ENCODE measurements at places on chromosomes 12 and 14.

DNA sequence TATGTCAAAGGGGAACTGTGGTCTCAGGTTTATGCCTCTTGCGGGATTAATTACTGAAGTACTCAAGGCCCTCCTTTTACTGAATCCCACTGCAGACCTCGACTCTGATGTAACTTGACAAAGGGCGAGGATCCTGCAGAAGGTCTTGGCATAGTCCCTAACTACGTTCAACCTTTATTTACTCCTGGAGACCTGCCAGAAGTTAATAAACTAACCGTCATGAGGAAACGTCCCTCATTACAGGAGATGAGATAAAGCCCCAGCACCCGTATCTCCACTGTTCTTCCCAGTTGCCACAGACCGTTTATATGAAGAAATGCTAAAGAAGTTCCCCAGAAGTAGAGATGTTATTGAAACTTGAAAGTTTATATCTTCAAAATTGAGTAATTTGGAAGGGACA lies 190.9 kb downstream of the ETV6 start:
- DNase-seq, result peak; percentile 90

DNA sequence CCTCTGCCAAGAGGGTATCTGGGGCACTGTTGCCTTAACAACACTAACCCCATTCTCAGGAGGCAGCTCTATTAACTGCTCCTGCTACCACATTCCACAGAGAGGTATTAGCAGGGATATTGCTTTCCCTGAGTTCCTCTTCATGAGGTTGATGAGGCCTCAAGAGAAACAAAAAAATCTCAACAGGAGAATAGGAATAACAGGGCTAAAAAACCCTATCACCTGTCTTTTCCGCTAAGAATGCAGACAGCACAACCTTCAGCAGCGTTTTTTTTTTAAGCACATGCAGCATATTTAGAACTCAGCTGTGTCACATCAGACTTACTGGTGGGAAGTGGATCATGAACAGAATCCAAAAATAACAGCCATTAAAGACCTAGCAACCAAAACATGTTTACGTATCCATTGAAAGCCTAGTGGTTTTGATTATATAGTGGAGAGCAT lies 29.2 kb downstream of the ATF7 start:
- DNase-seq, result no peak

DNA sequence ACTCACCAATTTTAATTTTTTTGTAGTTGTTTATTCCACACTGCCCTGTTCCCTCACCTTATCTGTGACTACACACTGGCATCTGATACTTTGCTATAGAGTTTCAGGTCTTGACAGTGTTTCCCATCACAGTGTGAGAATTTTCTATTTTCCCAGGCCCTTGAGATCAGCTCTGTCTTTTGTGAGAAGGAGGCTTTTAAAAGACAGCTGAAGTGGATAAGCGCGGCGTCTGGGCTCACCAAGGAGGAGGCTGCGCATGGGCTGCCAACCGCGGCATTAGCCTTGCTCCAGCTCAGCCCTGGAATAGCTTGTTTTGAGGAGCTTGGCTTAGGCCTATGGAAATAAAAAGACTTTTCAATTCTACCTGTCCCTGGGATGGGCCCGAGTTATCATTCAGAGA lies 181.3 kb downstream of the RMST start:
- DNase-seq, result no peak

GRCh38 chr14:84152452-84152851 lies 1377.5 kb upstream of the FLRT2 start:
- no peak for DNase-seq

GRCh38 chr12:64042911-64043310 lies 179.2 kb downstream of the KICS2 start:
- DNase-seq, result no peak

GRCh38 chr14:93395231-93395630 lies 35.5 kb upstream of the UNC79 start:
- DNase-seq, result peak; percentile 21

DNA sequence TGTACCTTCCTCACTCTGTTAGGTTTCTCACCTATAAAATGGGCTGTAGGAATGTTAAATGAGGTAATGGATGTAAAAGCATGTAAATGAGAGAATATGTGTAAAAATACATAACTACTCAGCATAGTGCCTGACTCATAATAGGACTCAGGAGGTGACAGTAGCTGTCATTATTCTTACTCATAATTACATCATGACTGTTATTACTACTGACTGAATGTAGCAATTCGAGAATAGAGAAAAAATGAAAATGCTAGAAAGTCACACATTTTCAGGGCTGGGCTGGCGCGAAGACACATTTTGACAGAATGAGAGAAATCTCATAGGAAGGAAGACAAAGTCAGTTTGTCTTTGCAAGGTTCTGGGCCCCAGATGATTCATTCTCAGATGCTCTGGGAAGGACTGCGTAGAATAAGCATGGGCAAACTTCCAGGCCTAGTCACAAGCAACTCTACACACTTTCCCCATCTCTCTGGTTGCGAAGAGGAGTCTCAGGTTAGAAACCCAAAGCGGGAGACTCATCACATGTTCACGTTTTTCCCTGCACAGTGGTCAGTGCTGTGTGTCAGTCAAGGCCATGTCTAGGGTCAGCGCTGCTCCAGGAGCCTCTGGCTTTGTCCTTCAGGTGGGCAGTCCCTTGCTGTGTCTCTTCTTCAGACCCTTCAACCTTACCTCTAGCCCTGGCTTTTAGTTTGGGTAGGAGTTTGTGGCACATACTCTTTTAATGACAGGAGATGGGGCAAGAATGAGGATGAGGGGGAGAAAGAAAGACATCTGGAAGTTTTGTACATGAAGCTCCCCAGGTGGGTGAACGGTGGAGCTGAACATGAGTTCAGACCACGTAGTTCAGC lies 8.4 kb downstream of the GPRC5A start:
- DNase-seq, result no peak

DNA sequence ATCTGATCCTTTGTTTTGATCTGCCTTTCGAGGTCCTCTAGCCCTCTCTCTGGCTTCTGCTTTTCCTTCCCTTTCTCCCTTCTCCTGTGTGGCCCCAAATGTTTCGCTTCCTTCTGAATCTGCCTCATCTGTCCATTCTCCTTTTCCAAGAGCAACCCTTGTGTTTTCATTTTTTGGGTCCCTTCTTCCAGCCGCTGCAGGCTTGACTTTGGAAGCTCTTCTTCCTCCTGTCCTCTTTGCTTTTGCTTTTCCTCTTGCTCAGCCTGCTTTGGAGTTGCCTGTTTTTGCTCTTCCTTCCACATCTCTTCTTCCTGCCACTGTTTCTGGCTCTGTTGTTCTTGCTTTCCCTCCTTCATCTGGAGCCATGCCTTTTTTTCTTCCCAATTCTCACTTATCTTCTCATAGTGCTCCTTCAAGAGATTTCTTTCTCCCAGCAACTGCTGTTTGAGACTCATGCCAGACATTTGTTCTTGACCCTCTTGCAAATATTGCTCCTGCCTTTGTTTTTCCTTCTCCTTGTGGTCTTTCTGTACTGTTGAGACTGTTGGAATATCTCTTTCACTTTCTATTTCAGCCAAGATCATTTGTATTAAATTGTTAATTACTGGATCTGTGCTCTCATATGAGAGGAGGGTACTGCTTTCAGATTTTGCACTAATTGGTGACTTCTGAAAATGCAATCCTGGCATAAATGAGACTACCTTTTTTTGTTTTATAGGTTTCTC lies 42.4 kb downstream of the FAM186A start:
- no peak for DNase-seq

- peak; percentile 57 for DNase-seq
Measured at GRCh38 chr12:79547735-79548609, 142.8 kb downstream of the PAWR start.

- no peak for DNase-seq
Measured at GRCh38 chr12:123614531-123614930, 12.6 kb downstream of the DDX55 start.

DNA sequence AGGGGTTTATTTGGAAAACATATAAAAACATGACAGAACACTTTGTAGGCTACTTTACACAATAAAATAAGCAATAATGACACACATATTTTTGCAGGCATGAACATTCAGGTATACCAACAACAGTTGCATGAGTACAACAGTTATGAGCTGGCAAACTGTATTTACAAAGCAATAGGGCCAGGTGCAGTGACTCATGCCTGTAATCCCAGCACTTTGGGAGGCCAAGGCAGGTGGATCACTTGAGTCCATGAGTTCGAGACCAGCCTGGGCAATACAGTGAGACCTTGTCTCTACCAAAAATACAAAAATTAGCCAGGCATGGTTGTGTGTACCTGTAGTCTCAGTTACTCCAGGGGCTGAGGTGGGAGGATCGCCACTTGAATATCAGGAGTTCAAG lies 101.1 kb downstream of the BMP4 start:
- DNase-seq, result no peak

DNA sequence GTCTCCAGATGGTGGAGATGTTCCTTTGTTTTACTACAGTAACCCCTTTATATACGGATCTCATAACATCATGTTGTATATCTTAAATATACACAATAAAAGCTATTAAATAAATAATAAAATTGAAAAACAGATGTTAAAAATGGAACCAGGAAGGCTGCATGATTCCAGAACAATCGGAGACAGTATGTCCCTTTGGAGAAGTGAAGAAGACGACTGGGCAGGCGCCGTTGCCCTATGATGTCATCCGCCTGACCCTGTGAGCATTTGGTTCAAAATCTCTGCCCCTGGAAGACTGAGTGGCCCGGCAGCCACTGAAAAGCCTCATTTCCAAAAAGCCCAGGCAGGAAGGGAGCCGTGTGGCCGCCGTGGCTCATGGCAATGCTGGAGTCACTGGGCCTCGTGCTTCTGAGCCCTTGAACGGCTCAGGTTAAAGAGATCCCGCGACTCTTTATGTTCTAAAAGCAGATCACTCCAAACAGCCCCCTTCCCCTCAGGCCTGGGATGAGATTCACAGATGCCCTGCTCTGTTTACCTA lies 30.8 kb downstream of the RIMBP2 start:
- no peak for DNase-seq

GRCh38 chr12:14572401-14572800 lies 4.7 kb upstream of the PLBD1 start:
- no peak for DNase-seq

DNA sequence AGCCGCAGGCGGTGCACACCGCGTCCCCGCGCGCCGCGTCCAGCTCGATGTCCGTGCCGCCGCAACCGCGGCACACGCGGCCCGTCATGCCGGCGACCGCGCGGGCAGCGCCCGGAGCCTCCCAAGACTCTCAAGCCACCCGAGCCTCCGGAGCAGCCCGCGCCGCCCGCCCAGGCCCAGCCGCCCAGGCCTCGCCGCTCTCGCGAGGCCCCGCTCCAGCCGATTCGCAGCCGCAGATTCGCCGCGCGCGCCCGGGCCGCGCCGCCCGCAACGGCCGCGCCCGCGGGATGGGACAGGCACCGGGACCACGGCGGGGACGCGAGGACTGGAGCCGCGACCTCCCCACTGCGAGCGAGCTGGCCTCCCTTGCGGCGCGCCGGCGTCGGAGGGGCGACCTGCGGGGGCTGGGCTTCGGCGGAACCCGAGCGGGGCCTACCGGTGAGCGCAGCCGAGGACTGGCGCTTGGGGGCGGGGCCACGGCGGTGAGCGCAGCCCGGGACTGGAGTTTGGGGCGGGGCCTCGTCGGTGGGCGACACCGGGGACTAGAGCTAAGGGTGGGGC lies at the start of gene BRF1:
TSS of gene BRF1 (minus strand) at position 460 of the 561 bp plus-strand sequence. CDS start at position 88, 372 bp downstream.
- DNase-seq, result peak; percentile 97

- no peak for DNase-seq
Measured at GRCh38 chr14:68969278-68970033, 9.6 kb downstream of the ACTN1 start.

DNA sequence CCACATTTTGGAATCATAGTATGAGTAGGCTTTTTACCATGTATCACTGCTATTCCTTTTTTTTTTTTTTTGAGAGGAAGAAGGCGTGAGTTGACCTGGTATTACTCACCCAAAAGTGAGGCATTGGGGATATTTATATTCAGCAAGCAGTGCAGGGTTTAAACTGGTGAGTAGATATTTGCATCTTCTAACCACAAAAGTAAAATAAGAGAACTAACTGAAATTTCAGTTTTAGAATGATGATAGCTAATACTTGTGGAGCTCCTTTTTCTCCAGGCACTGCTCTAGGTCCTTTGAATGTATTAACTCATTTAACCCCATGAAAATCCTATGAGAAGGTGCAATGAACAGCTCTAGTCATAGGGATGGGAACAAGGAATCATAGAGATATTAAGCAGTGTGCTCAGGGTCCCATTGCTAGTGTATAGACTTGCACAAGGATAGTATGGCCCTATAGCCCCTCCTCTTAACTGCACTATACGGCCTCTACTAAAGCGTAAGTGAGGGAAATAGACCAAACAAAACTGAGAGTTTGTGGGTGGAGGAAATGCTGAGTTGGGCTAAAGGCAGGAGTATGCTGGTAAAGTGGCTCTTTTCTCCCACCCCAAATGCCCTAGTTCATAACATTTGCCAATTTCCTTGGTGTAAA lies 104.3 kb upstream of the MAX start:
- no peak for DNase-seq

- peak; percentile 64 for DNase-seq
Measured at GRCh38 chr14:24481622-24482324, 26.3 kb downstream of the CMA1 start.

DNA sequence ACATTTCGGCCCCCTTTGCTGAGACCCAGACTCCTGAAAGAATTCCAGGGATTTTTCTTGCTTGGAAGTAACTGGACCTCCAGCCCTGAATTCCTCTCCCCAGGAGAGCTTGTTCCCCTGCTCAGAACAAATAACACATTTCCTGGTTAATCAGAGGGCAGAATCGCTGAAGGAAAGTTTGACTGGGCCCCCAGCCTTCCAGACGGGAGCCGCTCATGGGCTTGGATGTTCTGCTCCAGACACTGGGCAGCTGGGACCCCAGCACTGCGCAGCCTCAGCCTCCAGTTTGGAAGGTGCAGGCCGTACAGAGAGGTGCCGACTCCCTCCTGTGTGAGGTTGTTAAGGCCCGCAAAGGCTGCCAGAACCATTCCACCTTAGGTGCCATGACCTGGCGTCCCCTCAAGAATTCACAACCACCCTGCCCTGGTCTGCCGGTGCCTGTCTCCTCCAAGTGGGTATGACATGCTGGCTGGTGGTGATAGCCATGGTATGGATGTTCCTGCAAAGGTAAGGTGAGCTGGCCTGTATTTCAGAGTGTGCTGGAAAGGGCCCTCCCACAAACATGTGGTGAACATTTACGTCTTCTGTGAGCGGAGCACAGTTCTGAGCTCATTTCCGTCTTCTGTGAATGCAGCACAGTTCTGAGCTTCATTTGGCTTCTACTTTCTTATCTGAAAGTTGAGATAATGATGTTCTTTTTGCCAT lies 5.1 kb upstream of the LTBP2 start:
- DNase-seq, result no peak

DNA sequence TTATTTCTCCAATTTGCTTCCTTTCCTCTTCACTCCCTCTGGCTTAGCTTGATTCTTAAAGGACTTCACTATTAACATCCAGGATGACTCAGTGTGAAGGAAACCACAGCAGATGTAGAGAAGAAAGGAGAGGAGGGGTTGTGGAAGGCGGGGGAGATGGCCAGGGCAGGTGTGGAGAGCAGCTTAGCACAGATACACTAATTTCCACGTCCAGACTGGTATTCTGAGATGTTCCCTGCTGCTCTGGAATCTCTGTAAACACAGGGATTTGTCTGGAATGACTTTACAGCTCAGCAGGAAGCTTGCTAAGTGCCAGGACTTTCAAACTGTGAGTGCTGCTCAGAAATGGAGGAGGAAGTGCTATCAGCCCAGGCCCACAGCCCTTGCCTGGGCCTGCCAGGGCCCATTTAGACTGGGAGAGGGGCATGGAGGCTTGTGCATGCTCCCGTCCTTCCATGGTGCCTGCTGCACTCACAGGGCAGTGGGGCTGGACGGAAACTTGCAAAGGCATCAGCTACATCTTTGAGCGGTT lies 202.5 kb upstream of the DDHD1 start:
- DNase-seq, result peak; percentile 5

- no peak for DNase-seq
Measured at GRCh38 chr14:81437244-81437643, 37.1 kb upstream of the STON2 start.

Data from hematopoietic multipotent progenitor cell treated with erythropoietin and hydrocortisone succinate and interleukin-3 and kit ligand, for 6 days (in vitro differentiated cells).